PC-3 (cell line): ENCODE measurements at places on chromosomes 7 and 10. TPM values are rescaled to one million over a fixed set of nuclear protein-coding genes. Genes with fewer than 3 reads are reported as not detected.

DNA sequence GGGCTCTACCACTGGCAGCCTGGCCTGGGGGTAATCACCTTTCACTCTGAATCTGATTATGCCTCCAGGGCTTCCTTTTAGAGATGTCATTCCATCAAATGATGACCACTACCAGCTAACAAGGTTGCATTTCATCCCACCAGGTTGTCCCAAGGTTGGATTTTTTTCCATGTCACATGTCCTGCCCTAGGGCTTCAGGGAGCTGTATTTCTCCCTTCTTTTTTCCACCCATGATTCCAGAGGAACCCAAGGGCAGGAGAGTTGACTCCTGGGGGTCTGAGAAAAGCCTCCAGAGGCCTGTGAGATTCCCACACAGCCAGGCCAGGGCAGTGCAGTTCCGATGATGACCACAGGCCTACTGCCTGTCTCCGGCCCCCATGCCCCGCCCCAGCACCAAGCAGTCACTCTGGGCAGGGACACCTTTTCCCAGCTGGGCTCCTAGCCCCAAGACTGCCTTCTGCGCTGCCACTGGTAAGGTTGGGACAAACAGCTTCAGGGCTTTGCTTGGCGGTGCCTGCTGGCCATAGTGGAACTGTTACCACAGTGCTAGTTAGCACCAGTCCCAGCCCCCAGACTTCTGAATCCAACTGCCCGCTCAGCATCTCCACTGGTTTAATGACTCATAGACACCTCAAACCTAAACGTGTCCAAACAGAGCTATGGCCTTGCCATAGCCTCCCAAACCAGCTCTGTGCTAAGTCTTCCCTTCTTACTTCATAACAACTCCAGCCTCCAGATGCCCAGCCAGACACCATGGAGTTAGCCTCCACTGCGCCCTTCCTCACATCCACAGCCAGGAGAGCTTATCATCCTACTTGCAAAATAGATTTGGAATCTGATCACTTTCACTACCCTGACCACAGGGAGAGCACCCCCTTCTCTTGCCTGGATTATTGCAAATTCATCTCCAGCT, 133.7 kb downstream of the ARHGAP22 start:
- no peak for DNase-seq

CRCP gene
- total RNA-seq: 36.4 and 41.6 TPM in 2 replicates

DNA sequence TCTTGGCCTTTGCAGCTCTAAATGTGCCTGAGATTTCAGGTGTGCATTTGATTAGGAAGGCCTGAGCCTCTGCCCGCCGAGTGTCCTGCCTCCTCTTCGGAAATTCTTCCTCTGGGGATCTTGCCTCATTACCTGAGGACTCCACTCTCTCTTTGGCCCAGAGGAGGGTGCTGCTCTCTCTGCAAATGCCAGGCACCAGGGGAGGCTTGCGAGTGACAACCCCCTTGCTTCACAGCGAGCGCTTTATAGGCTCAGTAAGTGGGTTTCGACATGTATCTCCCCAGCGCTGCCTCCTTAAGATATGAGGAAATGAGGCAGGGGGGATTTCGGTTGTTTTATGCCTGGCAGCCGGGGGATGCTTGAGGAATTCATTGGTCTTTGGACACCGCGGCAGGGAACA, 423.9 kb downstream of the GLRX3 start:
- DNase-seq: no peak

- no peak for DNase-seq
These were observed 158.4 kb downstream of the AOAH start for GRCh38 chr7:36565792-36566356.

DNA sequence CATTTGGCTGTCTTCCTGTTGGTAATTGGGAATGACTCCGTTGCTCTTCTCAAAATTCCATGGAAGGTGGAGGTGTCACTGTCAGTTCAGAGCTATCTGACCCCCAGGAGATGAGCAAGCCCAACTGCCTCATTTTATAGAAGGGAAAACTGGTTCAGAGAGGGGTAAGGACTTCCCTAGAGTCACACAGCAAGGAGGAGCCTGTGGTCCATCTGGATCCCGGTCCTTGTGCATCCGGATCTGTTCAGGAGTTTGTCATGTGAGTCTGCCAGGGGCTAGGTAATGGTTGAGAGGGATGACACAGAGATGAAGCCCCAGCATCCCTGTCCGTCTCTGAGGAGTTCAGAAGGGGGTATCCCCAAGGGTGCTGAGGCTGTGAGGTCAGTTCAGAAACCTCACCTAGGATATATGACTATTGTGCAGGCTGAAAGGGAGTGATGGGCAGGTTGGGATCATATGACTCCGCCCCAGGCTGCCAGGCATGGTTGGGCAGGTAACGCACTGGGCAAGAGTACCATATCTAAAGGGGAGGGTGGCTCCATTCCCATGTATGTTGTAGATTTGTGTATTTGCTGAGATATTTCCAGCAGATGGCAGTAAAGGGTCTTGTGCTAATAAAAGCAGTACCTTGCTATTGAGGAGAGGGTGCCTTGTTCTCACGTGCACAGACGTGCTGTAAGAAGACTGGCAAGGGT, 16.0 kb upstream of the SLC29A3 start:
- DNase-seq: peak; percentile 64

HOXA7 gene
- 2.6 and 2.8 TPM in 2 replicates for total RNA-seq

PTF1A gene
- not detected in 2 replicates for total RNA-seq

BTBD16 gene
- total RNA-seq: not detected in 2 replicates

DNA sequence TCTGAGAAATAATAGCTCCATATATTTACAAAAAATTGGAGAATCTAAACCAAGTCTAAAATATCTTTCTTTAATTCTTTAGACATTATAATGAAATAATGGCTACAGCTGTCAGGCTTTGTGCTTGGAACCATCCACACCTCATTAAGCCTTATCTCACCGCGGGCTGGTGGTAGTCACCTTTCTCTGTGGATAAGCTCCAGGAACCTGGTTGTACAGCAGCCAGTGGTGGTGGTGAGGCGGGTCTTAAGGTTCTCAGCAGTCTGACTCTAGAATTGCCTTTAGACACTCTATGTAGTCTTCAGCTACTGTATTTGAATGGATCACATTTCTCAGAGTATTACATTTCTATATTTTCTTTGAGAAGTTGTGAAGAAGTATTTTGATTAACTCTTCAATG, 34.2 kb downstream of the CUL1 start:
- no peak for DNase-seq

- DNase-seq: no peak
These were observed 42.0 kb upstream of the PALS2 start for GRCh38 chr7:24531255-24531654.

DNA sequence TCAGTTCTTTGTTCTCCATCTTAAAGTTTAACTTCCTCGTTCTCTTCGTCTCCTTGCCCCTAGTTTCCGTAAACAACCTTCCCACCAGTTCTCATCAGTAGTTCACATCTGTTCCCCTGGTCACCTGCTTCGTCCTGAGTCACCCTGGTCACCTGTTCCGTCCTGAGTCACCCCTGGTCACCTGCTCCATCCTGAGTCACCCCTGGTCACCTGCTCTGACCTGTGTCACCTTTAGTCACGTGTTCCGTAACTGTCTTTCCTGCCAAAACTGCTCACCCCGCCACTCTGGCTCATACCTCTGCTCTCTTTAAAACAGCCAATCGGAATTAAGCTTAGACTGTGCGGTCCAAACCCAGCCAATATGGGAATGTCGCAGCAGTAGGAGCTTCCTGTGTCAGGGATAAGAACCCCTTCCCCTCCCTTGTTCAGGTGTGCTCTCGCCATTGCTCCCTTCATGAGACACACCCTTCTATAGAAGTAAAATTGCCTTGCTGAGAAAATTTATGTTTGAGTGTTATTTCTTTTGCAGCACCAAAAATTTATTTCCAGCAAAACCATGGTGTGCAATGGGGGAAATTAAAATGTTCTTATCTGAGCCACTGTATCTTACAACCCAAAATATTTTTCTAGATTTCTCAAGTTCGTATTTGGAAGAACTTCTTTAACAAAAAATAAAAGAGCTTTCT, 112.2 kb downstream of the VIM start:
- DNase-seq: no peak

GRCh38 chr10:92829786-92830377, 18.4 kb upstream of the EXOC6 start:
- DNase-seq: no peak

- peak; percentile 57 for DNase-seq
These were observed 23.2 kb downstream of the CALCR start for GRCh38 chr7:93551063-93551895.

DNA sequence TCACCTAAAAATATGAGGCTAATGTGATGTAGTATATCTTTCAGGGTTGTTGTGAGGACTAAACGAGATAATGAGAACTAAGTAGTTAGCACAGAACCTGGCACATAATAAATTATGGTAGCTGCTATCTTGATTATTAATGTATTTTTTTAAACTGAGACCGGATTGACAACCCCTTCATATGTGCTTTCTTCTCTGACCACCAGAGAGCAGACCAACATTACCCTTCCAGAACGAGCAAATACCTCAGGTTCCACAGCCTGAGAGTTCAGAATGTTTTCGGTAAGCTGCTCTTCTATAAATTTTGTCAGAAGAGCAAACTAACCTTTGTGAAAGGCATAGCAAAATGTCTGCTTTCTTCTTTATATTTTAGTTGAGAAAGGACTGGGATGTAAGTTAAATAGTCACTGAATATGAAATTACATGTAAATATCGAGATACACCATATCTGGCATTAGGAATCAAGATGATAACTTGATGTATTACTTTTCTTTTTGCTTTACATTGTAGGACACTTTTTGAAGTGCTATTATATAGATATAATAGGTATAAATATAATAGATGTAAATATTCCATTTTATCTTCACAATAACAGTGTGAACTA, 13.6 kb upstream of the BPGM start:
- DNase-seq: peak; percentile 64

GRCh38 chr7:497346-497745, 22.3 kb downstream of the PDGFA start:
- DNase-seq: no peak

GRCh38 chr10:60714233-60714632, 64.0 kb upstream of the CDK1 start:
- DNase-seq: no peak

DNA sequence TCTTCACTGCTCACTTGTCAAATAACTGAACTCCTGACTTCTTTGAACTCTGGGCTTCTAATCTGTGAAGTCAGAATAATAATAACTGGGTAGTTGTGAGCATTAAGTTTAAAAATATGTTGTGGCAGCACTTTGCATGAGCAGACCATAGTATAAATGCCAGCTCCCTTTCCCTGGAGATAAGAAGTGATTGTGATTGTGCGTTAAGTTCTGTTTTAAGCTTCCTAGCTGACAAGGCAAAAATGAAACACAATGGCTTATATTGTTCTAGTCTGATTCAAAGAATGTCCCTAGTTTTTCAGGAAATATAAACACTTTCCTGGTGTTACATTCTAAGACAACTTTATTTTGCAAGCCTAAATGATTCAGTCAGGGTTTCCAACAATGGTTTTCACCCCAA, 61.8 kb downstream of the PTPRE start:
- no peak for DNase-seq

- DNase-seq: peak; percentile 23
These were observed 668 bp downstream of the GPR37 start for GRCh38 chr7:124764847-124765400.

ZNF425 gene
- 1.6 and 2.0 TPM in 2 replicates for total RNA-seq

GRCh38 chr7:80641548-80641947, 3.1 kb downstream of the CD36 start:
- DNase-seq: no peak

DNA sequence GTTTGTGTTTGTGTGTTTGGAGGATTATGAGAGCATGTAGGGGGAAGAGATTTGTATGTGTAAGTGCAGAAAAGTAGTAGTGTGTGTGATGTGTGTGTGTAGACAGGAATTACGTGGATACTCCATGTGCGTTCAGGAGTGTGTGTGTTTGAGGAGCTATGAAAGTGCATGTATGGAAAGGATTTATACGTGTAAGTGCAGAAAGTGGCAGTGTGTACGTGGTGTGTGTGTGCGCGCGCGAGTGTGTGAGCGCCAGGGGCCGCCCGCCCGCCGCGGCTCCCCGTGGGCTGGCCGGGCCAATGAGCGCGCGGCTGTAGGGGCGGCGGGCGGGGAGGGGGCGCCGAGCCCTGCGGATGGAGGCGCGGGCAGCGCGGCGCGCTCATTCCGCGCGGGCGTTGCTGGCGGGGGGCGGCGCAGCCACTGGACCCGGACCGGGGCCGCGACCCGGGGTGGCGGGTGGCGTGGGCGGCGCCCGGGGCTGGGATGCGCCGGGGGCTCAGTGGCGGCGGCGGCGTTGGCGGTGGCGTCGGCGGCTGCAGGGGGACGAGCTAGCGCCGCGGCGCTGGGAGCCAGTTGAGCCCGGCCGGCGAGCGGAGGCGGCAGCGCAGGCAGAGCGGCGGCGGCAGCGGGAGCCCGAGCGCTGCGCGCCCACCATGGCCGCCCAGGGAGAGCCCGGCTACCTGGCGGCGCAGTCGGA, at the start of gene BICC1:
BICC1 (plus strand) TSS at position 382 of the 697 bp plus-strand sequence; CDS start at position 654, 272 bp downstream.
- peak; percentile 37 for DNase-seq

SLC26A4 gene
- total RNA-seq: not detected in 2 replicates

ATRNL1 gene
- not detected in 2 replicates for total RNA-seq

DNA sequence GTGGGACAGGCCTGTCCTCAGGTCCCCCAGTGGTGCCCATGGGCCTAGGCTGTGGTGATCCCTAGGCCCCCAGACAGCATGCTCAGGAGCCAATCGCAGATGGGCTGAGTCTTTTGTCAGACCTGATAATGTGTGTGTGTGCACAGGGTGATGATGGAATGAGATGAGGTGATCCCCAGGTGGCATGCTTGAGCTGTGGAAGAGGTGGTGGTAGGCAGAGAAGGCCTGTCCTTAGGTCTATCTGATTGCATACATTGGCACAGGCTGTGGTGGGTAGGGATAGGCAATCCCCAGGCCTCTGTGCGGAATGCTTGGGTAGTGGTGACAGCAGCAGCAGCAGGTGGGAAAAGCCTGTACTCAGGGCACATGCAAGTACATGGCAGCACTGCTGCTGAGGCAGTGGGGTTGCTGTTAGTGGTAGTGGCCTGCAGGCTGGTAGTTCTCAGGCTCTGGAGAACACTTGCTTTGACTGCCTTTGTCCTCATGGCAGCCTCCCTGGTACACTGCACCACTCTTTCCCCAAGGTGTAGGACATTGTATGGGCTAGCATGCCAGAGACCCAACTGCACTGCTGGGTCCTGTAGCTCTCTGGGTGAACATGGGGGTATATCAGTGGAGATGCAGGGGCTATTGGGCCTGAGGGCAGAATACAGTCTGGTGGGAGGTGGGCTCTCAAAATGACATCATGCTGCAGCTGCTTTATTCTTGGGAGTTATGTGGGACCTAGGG, 260.9 kb upstream of the PLPP4 start:
- DNase-seq: no peak

DNA sequence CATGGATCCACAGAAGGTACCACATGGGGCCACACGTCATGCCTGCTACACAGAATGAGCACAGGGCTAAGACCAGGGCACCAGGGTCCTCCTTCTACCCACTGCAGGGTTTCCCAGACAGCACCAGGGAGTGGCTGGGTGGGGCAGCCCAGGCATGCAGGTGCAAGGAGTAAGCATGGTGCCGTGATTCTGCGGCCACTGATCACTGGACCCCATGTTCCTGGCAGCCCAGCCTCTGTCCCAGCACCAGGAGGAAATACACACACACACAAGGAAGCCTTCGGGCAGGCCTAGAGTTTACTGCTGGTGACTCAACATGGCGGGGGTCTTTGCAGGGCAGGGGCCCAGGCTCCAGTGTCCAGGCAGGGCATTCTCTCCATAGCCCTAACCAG, 13.9 kb downstream of the ATP6V1F start:
- DNase-seq: no peak

- DNase-seq: no peak
These were observed 73.8 kb upstream of the SFMBT2 start for GRCh38 chr10:7484456-7485243.

- DNase-seq: no peak
These were observed 204.6 kb upstream of the INHBA start for GRCh38 chr7:41907444-41907843.

ENTPD1 gene
- not detected in 2 replicates for total RNA-seq
